ENCODE measurements at places on chromosomes 2 and 18. TPM values are rescaled to one million over a fixed set of nuclear protein-coding genes. Genes with fewer than 3 reads are reported as not detected.
A peak's percentile ranks its signal among the peaks of the same experiment; 100 is the strongest.

DNA sequence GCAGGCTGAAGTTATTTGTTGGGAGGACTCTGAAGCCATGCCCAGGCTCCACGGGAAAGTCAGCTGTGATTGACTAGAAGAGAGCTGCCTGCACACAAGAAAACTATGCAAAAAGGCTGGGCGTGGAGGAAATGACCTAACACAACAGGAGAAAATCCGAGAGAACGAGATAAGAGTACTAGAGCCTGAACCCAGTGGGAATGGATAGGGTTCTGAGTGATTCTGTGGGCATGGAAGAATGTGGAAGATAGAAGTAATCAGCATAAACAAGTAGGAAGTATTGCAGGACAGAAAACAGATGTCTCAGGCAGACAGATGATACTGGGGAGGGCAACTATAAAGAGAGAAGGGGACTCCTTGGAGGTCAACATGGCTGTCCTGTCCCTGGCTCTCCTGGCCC, 12.1 kb upstream of the COPS8 start:
- DNase-seq = peak; percentile 89

- peak; percentile 49 for DNase-seq
These were observed at the start of gene CYP27A1 for GRCh38 chr2:218781691-218782527. Gene CYP27A1 (plus strand): TSS chr2:218782147. CDS start chr2:218782183, 36 bp downstream.

DNA sequence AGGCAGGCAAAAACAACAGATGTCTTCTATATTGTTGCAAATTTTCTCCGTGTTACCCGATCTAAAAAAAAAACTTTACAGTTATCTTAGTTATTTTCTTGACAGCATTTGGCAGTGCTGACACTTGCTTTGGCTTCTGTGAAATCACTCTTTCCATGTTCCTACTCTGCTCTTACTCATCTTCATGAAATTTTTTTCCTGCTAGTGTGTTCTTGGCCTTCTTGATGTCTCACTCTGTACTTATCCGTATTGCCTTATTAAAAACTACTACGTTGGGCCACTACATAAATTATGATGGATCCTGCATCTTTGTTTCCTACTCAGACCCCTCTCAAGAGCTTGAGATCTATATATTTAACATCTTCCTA, 134.4 kb downstream of the IKZF2 start:
- no peak for DNase-seq

Gene PSTPIP2
- 4.6 TPM for total RNA-seq

Gene UGT1A7
- not detected for total RNA-seq

DNA sequence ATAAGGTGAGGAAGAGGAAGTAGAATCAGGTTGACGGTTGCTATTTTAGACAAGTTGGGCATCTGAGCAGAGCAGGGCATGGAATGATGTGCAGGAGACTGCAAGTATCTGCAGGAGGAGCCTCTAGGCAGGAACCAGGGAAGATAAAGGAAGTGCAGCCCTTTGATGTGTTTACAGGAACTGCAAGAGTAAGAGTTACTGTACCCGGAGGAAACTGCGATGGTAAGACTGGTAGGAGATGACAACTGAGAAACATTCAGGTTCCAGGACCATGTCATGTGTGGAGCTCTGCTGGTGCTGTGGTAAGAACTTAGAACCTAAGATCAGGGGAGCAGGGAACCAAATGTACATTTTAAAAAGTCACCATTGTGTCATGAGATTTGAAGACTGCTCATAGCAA, 134.3 kb upstream of the STON1 start:
- no peak for DNase-seq

- DNase-seq = no peak
These were observed 21.8 kb upstream of the STEAP3 start for GRCh38 chr2:119201815-119202214.

DNA sequence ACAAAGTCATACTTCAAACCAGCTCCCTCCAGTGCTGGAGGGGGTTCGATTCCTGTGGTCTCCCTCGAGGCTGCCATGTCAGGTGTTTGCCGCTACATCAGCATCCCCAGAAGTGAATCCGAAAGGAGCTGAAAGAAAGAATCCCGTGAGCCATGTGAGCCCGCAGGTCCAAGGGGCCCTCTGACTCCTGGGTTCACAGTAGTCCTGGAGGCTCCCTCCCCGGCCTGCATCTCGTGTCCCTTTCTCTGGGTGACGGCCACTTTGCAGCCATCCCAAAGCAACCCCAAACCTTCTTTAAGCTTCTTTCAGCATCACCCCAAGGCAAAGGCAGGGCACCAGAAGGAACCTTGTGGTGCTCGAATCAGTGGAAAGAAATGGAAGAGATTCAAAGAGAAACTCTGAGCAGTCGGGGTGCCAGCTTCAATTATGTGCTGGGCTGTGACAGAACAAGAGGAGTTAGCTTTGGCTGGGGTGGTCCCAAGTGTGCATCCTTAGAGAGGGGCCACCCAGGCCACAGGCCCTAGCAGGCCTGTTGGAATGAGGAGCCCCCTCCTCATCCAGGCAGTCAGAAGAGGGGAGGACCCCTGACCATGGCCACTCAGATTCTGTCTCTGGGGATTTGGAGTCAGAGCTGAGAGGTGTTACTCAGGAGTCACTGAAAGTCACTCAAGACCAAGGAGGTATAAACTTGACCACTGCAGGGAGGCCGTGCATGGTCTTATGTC, 59.7 kb downstream of the CIB4 start:
- DNase-seq = no peak

DNA sequence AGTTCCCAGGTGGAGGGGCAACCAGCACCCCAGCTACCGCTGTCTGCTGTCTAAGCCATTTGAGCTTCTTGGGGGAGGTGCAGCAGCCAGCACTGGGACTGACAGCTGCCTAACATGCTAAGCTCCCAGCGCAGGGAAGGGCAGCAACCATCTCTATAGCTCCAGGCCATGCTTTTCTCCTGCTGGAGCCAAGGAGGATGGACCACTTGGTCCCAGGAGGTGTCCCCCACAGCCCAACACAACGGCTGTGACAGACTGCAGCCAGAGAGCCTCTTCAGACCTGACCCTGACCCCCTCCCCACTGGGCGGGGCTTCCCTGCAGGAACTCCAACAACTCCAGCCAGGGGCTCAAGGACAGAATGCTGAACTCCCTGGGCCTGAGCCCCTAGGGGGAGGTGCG, 370.6 kb upstream of the REG3G start:
- no peak for DNase-seq

DNA sequence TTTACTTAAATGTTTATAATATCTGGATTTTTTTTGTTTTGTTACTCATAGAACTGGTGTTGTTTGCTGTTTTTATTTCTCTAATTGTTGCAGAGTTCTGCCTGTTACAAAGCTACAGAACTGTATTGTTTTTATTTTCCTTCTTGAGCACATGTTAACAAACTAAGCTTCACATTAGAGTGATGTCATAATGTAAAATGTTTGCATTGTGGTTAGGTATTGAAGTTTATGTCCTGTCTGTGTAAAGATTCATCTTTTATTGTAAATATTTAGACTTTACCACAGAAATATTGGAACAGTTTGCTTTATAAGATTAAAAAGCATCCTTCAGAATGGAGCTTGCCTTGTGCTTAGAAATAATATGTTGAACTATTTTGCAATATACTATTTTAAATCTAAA, 67.7 kb downstream of the CLIP4 start:
- DNase-seq = no peak

GRCh38 chr18:37575646-37576045, 10.0 kb upstream of the CELF4 start:
- no peak for DNase-seq

DNA sequence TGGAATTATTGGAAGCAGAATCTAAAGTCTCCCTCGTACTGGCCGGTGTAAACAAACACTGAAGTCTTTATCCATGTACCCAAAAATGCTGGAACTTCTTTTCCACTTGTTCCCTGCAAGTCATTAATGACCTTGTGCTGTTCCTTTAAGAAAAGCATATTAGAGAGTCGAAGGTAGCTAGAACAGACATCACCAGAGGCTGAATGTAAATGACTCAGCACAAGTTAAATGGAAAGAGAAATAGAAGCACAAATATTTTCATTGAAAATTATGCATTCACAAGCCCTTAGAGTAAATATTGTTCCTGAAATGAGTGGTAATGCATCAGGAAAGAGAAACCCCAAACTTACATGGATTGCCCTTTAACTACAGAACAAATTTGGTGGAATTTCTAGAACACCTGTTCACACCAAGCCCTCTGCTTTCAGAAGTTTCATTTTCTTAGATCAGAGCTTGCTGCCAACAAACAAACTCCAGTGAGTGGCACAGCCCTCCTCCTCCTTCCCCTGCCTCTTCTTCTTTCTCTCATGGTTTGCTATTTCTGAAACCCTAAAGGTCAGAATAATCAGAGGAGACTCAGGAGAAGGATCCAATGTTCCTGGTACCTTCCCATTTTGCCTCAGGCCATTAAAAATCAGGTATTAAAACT, 264.3 kb downstream of the TXNL1 start:
- DNase-seq = no peak

DNA sequence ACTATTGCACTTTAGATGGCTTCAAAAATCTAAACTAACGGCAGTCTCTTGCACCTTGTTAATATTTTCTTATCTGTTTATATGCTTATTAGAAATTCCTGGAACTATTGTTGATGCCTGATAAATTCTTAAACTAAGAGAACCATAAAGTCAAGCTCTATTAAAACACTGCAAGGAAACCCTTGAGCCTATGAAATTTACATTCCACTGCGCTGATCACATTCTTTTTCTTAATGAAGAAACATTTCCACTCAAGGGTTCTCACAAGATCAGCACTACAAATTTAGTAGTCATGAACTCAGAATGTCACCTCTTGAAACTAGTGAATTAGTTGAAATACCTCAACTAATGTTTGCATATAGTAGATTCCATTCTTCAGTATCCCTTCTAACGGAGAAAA, 331.8 kb upstream of the SLC8A1 start:
- no peak for DNase-seq

DNA sequence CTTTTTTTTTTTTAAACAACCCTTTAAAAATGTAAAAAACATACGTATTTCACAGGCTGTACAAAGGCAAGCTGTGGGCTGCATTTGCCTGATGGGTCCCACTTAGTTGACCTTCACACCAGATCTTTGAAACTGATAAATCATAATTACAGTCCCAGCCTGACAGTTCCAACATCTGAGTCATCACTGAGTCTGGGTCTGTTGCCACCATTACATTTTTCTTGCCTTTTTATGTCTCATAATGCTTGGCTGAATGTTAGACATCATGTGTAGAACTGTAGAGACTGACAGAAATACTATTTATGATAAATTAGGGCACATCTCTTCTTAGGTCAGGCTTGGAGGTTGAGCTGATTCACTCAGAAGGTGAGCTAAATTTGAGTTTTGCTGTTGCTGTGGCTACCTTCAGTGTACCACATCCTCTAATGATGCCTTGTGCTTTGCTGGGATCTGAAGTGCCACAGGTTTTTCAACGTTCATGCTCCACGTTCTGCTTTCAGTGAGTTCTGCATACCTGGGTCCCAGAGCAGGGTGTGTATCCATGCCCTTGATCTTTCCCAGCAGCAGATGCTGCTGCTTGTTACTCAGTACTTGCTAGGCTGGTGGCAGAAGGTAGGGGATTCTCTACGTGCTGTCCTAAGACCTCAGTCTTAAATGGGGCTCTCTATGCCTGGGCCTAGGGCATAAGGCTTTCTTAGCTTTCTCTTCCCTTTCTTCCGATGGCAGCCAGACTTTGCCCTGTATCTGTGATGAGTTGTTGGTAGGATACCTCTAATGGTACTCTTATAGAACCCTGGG, 160.6 kb upstream of the SMAD7 start:
- DNase-seq = no peak

- no peak for DNase-seq
These were observed 380.5 kb upstream of the HNRNPA3 start for GRCh38 chr2:176832086-176832485.

GRCh38 chr2:237964578-237965404, 2.0 kb upstream of the UBE2F start:
- DNase-seq = peak; percentile 94

DNA sequence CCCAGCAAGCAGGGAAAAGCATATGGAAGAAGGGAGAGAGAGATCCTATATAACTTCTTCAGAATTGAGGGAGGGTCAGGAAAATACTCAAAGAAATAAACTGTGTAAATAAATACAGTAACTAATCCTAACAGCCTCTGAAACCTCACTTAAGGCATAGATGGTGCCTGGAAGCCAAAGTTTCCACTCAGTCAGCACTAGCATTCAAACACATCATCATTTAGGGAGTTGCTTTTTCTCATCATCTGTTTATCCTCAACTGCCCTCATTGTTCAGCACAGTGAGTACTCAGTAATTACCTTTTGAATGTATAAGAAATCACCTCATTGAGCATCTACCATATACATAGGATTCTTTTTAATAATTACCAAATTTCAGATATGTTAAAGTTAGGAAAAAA, 262.9 kb downstream of the C1D start:
- DNase-seq = no peak

- DNase-seq = no peak
These were observed 5.2 kb downstream of the GALR1 start for GRCh38 chr18:77254711-77255405.

Gene HS1BP3
- total RNA-seq = 20.3 TPM

- no peak for DNase-seq
These were observed 70.7 kb downstream of the MYOM1 start for GRCh38 chr18:3148930-3149535.
